Stimulated activated CD4-positive, alpha-beta T cell treated with anti-CD3 and anti-CD28 coated beads, Interleukin-15, amount 100 ng/mL, for 48 hours (primary cell): ENCODE measurements at places on chromosomes 1 and 21.

DNA sequence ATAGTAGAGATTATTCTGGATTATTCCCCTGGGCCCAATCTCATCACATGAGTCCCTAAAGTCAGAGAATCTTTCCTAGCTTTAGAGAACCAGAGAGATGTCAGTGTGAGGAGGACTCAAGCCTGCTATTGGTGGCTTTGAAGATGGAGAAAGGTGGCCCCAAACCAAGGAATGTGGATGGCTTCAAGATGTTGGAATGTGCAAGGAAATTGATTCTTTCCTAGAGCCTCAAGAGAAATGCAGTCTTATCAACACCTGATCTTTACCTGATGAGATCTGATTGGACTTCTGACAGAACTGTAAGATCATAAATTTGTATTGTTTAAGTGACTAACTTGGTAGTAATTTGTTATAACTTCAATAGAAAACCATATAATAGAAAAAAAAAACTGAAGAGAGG is 51.0 kb downstream of the NME7 start:
- DNase-seq, result no peak

DNA sequence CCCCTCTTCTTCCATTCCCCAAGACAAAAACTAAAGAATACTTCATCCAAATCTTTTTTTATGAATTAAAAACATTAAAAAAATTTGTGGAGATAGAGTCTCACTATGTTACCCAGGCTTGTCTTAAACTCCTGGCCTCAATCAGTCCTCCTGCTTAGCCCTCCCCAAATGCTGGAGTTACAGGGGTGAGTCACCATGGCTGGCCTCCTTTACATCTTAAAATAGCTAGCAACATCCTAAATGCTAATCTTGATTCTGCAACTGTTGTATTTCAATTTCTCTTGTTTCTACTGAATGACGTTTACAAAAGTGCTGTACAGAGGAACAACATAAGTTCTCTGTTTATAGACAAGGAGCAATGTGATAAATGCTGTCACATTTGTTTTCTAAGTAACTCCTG is 483.5 kb downstream of the ADGRL2 start:
- DNase-seq, result no peak

DNA sequence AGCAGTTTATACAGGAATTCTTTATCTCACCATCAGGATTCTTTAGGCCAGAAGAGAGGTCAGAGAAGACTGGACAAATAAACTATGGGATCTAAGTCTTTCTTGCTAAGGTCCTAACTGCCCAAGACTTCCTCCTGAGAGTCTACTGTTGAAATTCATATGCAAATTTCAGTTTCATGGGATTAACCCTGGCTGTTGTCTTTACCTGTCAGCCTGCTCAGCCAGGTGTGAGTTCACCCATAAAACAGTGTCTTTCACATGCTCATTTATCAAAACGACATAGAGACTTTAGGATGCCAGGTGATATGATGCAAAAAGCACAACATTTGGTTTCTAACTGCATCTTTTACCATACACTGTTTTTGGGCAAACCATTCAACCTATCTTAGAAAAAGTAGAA is 211.0 kb downstream of the PDE4B start:
- DNase-seq, result no peak

GRCh38 chr1:81021134-81021533 is 779.6 kb upstream of the ADGRL2 start:
- DNase-seq, result no peak

DNA sequence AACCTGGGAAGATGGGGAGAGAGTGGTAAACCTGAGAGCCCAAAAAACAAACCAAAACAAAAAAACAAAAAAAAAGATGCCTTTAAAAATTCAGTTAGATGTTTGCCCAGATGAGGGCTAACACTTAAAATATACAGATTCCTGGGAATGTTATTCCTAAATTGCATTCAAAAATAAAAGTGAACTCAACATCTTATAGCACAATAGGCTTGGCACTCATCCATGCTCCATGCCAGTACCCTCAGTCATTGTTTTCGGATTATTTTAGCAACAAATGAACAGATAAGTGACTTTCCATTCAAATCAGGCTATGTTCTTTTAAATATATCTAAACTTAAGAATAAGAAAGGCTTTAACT is 3.7 kb downstream of the ATP1A1 start:
- no peak for DNase-seq

DNA sequence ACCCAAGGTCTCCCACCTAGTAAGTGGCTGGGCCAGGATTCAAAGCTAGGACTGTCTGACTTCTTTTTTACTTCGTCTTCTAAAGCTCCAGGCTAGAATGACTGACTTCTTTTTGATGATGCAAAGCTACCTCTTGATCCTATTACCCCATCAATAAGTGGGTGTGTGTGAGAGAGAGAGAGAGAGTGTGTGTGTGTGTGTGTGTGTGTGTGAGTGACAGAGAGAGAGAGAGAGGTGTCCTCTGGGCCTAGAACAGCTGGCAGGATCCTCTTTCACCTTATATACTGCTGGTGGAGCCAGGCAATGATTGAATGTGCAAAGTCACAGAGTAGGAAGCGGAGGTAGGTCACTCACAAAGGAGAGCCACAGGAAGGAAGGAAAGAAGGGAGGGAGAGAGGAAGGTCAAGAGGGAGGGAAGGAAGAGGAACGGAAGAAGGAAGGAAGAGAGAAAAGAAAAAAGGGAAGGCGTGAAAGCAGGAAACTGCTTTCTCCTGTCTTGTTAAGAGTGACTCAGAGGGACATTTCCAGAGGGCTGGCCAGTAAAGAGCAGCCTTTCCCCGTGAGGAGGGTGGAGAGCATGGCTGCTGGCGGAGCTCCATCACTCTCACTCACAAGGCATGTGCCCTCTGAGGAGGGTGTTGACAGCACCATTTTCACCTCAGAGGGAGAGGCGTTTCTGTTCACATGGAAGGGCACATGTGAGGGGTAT is 68.9 kb downstream of the CDC7 start:
- no peak for DNase-seq

DNA sequence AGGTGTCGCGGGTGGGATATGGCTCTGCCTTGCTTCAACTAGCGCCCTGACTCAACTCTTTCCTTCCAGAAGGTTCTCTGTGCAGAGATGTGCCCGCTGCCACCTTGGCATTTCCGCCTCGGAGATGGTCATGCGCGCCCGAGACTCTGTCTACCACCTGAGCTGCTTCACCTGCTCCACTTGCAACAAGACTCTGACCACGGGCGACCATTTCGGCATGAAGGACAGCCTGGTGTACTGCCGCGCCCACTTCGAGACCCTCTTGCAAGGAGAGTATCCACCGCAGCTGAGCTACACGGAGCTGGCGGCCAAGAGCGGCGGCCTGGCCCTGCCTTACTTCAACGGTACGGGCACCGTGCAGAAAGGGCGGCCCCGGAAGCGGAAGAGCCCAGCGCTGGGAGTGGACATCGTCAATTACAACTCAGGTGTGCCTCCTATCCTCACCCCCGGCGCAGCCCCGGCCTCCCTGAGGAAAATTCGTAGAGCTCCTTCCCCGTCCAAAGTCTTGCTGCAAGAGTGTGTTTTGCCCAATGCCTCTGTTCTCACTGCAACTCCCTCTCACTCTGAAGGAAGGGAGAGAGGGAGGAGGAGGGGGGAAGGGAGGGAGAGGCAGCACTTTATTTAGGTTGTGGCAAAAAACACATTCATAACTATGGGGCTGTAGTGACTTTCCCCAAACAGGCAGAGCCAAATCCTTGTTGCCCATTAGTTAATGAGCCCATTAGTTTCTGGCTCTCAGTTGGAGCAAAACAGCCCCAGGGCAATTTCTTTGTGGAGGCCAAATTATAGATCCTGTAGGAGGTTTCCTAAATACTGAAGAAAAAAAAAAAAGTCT is 4.3 kb downstream of the LHX9 start:
- no peak for DNase-seq

GRCh38 chr1:44484155-44484688 is 79.2 kb downstream of the RNF220 start:
- no peak for DNase-seq

- DNase-seq, result no peak
Observed at GRCh38 chr1:64328193-64328592, 124.8 kb downstream of the UBE2U start.

DNA sequence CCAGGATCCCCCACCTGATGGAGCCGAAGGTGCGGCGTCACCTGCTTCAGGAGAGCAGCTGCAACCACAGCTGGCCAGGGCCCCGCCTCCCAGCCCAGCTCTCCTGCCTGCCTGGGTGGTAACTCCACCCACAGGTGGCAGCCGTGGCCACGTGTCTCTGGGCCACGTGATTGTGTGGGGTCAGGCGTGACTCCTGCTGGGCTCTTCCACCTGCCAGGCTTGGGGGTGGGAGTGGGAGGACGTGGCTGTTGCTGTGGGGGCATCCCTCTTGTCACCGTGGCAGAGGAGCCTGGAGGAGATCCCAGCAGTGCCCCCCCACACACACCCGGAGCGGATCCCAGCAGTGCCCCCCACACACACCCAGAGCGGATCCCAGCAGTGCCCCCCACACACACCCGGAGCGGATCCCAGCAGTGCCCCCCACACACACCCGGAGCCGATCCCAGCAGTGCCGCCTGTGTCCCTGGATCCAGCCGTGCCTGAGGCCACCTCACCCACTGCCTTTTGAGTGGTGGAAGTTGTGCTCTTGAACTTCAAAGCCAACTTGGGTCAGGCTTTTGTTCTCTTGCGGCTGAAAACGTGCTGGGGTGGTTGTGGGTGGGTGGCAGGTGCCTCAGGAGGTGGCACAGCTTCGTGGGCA is 32.2 kb downstream of the POFUT2 start:
- DNase-seq, result no peak

GRCh38 chr1:162877412-162877811 is 16.4 kb upstream of the CCDC190 start:
- DNase-seq, result no peak

GRCh38 chr21:18549214-18549905 is 145.8 kb upstream of the TMPRSS15 start:
- no peak for DNase-seq

DNA sequence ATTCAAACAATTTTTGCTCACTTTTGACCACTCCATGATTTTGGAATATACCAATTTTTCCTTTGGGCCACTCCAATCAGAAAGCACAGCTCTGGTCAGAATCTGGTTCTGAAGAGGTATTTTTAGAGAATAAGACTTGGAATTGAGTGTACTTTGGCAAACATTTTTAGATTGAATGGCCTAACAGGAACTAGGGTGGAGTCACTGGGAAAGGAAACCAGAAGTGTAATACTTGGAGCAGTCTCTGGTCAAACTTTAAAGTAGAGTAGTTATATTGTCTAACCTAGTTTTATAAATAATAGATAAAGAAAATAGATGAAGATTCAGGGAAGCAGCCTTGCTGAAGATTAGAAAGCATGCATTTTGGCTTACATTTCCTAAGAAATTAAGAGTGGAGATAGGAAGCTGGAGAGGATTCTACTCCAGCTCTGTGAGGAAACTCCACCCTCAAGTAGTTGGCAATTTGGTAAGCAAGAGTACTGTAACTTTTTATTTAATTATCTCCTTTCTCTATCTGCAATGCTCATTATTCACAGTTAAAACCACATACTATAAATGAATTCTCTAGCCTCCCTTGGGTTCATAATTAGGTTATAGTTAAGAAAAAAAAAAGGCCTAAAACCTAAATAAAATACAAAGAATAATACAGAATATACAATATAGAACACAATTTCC is 15.8 kb downstream of the STIL start:
- no peak for DNase-seq

DNA sequence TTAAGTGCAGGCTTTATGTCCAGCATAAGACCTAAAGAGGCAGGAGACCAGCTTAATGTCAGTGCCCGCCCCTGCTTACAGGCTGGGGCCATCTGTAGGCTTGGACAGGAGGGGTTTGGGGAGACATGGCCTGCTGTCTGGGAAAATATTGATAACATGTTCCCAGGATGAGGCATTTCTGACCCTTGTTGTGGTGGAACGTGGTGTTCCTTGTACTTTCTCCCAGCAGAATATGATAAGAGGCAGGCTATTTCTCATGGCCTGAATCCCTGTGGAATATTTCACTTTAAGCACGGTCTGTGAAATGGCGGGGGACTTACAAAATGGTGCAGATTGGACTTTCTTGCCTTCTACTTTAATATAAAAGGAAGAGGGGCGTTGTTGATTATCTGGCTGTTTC is 41.9 kb upstream of the PLA2G5 start:
- DNase-seq, result no peak

- no peak for DNase-seq
Observed at GRCh38 chr1:223009406-223009805, 133.6 kb downstream of the TLR5 start.

GRCh38 chr1:73887412-73887811 is 310.6 kb downstream of the LRRIQ3 start:
- no peak for DNase-seq
